ENCODE measurements at places on chromosomes 1 and 21.
A peak's percentile ranks its signal among the peaks of the same experiment; 100 is the strongest.

- no peak for DNase-seq
Measured at GRCh38 chr1:36352910-36353878, 29.7 kb upstream of the EVA1B start.

- DNase-seq, result no peak
Measured at GRCh38 chr1:186043296-186043695, 309.1 kb downstream of the HMCN1 start.

- DNase-seq, result no peak
Measured at GRCh38 chr1:27634985-27635367, at the start of gene FGR. FGR (minus strand) TSS chr1:27635185; CDS start chr1:27623916, 11,269 bp downstream.

DNA sequence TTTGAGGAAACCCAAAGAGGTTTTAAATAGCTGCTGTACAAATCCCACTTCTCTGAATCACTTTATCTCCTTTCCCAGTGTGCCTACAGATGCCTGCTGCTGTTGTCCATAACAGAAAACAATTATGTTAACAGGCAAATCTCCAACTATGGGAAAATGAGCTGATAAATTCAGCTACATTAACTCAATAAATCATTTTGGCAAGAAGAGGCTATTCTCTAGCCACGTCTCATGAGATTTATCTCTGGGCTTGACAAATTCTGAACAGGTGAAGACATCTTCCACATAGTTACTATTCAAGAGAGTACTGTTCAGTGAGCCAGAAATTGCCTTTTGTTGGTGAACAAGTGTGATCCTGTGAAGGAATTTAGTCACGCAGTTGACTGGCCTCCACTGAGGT is 327.1 kb upstream of the FMN2 start:
- DNase-seq, result no peak

- DNase-seq, result no peak
Measured at GRCh38 chr1:47390843-47391242, 25.2 kb upstream of the FOXE3 start.

DNA sequence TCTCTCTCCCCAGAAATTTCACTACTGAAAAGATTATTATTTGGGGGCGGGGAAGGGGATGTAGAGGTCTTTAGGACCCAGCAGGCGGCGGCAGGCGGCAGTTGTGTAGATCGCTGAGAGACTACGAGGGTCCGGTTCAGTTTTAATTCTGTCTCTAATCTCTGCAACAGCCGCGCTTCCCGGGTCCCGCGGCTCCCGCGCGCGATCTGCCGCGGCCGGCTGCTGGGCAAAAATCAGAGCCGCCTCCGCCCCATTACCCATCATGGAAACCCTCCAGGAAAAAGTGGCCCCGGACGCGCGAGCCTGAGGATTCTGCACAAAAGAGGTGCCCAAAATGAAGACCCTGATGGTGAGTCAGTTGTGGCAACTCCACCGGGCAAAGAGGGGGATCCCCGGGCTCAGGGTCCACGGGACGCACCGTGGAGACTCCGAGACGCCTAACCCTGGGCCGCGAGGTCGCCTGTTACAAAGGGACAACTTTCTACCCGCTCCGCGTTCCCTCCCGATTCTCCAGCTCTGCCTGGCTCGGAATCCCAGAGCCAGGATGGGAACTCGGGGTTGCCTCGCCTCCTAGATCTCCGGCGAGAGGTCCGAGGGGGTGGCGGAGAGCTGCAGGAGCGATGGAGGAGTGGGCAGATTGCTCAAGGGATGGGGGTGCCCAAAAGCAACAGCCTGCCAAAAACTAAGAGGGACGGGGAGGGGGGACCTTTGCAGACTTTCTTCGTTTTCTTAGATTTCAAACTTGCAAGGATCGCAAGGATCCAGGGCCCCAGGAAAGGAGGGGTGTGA is at the start of gene ST6GALNAC5:
ST6GALNAC5 (plus strand) TSS at position 139 of the 789 bp plus-strand sequence.
- DNase-seq, result peak; percentile 82

DNA sequence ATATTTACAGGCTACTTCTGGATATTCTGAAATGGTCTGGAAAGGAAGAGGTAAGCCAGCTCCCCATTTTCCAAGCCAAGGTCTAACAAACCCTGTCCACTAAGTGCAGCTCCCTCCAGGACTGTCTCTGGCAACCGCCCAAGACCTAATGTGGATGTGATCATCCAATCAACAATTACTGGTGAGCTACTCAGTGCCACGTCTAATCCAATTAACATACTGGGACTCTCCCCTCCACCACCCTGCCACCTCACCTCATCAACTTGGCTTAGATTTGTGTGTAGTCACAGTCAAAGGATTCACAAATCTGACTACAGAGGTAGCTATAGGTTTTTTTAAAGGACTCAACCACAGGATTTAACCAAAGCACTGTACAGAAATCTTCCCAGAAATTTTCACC is 25.4 kb upstream of the S100A7 start:
- DNase-seq, result peak; percentile 94

- no peak for DNase-seq
Measured at GRCh38 chr1:6471086-6471969, 5.4 kb upstream of the TNFRSF25 start.

- peak; percentile 32 for DNase-seq
Measured at GRCh38 chr1:59427784-59428183, 130.9 kb downstream of the FGGY start.

GRCh38 chr1:240441669-240442068 is 170.3 kb downstream of the GREM2 start:
- DNase-seq, result no peak

DNA sequence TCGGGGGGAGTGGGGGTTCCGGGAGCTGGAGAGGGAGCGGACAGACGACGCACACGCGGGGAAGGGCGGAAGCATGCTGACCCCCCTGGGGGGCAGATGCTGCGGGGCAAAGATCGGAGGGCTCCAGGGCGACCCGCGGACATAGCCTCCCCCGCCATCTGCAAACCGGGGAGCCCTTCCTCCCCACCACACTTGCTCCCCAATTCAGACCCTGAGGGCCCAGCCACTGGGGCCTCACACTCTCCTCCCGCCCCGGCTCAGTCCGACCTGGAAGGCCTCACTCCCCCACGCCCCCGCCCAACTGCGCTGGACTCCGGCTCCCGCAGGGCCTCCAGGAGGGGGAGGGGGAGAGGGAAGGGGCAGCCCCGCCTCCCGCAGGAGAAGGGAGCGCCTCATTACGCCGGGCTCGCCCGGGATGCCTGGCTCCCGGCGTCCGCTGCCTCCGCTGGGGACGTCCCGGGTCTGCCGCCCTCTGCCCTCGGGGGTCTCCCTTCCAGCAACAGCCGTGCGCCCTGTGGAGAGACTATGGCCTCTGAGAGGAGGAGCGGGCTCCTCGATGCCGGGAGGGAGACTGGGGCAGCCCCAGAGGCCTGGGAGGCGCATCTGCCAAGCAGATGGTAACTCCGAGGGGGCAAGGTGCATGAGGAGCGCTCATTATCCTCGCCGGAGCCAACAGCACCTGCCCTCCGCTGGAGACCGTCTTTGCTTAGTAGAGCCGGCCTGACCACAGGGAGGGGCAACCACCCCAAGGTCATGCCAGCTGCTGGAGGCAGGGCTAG is 636 bp upstream of the CAMK2N1 start:
- DNase-seq, result peak; percentile 64

DNA sequence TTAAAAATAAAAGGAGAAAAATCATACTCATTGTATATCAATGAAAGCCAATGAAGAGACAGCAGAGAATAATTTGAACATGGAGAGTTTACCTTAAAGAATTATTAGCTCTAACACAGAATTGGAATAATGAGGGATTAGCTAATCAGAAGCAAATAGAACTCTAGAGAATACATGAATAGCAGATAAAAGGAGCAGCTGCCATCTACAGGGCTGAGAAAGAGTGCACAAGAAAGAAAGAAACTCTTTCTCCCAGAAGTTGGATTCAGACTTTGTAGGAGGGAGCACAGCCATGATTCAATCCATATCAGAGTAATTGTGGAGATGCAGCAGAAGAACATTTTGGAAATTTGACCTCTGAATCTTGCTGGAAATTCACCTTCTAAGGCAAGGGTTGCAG is 1171.2 kb downstream of the PLA2G4A start:
- no peak for DNase-seq

DNA sequence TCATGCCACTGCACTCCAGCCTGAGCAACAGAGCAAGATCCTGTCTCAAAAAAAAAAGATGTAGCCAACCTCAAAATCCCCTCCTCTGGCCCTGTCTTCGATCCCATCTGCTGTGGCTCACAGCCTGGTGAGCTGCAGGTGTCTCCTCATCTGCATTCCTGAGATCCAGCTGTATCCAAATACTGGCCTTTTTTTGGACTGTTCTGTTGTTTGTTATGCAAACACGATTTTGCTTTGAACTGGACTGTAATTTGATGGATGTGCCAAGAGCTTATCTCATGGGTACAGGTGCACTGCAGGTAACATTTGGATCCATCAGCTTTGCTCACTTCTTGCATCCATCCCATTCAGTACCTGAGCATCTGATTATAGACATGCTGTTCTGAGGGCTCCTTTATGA is 14.1 kb upstream of the FAM43B start:
- no peak for DNase-seq

DNA sequence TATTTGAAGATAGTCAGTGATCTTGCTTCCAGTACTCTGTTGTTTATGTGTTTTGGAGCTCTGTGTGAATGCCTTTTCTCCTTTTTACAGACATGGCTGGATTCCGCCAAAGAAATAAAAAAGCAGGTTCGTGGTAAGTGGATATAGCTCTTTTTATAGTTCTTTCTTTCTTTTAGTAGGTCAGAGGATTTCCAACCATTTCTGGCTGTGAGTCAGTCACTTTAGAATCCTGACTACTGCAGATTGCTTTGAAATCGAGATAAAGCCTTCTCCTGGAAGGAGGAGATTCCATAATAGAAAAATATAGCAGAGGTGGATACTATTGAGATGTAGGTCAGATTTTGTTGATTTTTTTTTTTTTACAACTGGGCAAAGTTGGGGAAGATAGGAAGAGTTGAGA is 97.4 kb downstream of the EPB41 start:
- DNase-seq, result no peak

- DNase-seq, result peak; percentile 83
Measured at GRCh38 chr1:205563927-205564441, 59.5 kb downstream of the CDK18 start.

GRCh38 chr1:15288173-15288926 is 41.3 kb downstream of the FHAD1 start:
- DNase-seq, result peak; percentile 15

- no peak for DNase-seq
Measured at GRCh38 chr1:227729144-227729880, 5.8 kb downstream of the JMJD4 start.

DNA sequence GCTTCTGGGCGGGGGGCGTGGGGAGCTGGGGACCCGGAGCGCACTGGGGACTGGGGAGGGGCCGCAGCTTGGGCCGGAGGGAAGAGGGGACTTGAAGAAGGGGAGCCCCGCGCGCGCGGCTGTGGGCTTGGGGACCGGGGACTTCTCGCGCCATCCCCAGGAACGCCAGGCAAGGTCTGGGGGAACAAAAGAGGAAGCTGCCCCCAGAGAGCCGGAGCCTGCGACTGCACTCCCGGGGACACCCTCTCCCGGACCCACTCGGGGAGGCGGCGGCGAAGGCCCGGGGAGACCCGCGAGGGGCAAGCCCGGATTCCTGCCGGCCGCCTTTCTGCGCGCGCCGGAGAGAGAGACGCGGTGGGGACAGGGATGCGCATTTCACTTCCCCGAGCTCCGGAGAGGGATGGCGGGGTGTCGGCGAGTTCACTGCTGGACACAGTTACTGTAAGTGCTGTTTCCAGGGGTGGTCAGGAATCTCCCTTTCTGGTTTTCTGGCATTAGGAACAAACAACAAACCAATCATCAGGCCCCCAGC is 732 bp downstream of the ABCG1 start:
- peak; percentile 35 for DNase-seq

DNA sequence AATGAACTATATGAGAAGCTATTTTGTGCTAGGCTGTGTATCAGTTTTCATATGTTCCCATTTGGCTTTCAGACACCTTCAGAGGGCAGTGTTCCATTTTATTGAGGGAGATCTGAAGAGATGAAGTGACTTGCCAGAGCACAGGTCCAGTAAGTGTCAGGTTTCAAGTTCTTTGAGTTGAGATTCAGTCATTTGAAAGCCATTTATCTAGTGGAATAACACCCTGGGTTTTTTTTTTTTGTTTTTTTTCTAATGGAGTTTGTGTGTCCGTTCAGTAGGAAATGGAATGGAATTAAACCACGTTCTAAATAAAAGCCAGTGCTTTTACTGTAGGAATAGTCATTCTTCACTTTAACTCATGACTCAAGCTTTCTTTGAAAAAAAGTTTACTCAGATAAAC is 652.9 kb upstream of the USP24 start:
- no peak for DNase-seq

DNA sequence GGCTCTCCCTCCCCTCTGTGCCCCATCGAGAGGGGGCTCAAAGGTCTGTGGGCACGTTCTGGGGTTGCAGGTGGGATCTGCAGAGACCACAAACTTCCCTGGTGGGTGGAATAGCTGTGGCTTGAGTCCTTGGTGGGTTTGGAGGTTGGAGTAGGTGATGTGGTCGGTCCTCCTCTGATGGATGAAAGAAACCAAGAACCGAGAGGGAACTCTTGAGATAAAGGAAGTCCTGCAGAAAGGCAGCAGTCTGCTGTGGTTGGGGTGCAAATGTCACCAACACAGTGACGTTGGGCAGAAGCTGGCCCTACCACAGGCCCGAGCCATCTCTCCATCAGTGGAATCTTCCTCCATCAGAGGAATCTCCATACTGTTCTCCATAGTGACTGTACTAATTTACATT is 171.8 kb downstream of the FCRL5 start:
- no peak for DNase-seq

DNA sequence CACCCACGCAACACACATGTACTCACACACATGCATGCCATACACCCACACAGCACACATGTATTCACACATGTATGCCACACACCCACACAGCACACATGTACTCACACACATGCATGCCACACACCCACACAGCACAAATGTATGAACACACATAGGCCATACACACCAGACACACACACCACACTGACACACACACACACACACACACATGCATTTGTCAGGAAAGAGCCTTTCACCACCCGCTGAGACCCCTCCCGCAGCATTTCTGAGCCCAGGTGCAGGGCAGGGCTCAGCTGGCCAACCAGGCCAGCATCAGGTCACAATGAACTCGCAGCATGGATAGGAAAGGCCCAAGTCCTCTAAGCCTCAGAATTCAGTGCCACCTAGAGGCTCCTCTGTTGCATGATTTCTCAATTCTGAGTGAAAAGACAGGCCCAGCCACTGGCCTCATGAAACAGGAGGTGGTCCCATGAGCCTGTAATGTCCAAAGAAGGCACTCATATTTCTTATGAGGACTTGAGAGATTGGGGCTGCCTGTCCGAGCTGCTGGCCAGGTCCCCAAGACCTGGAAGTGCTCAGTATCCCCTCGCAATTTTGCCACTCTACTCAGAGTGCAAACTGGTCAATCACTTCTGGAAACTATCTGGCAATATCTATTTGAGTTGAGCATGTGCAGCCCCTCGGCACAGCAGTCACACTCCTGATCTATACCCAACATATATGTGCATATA is 57.3 kb downstream of the PSMG1 start:
- peak; percentile 73 for DNase-seq
